ENCODE measurements at places on chromosomes 1 and 21.
A peak's percentile ranks its signal among the peaks of the same experiment; 100 is the strongest.

- no peak for DNase-seq
Observed at GRCh38 chr1:204900721-204901120, 30.1 kb downstream of the NFASC start.

- peak; percentile 16 for DNase-seq
Observed at GRCh38 chr1:35925741-35926140, 5.2 kb upstream of the AGO3 start.

DNA sequence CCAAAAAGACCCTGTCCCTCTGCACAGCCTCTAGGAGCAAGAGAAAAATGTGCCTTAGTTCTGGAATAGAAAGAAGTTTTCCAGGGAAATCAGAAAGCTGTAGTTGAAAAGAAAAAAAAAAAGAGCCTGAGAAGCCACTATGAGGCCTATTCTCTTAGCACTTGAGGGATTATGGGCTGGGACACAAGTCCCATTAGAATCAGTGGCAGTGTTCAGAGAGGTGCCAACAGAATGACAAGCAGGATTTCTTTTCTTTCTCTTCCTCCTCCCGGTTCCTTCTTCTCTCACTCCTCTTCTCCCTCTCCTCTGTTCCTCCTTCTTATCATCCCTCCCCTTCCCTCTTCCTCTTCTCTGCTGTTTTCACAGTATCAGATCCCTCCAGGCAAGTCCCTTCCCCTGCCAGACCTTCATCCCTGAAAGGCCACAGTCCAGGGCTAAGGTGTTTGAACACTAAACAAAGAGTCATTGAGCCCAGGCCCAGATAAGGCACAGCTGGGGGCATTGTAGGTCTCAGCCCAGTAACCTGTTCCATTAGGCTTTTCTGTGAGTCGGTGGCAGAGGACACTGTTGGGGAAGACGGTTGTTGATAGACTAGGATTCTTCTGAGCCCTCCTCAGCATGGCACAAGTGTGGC lies 64.7 kb upstream of the LPGAT1 start:
- DNase-seq, result no peak

- no peak for DNase-seq
Observed at GRCh38 chr21:26444646-26445045, 128.4 kb downstream of the CYYR1 start.

- DNase-seq, result no peak
Observed at GRCh38 chr1:30879940-30880677, 28.4 kb downstream of the SDC3 start.

- DNase-seq, result no peak
Observed at GRCh38 chr1:180266275-180267210, 36.5 kb downstream of the LHX4 start.
